ENCODE measurements at places on chromosomes 6 and 20.

GRCh38 chr20:17759449-17759848 lies 59.7 kb downstream of the BANF2 start:
- DNase-seq: no peak

- DNase-seq: no peak
Observed at GRCh38 chr20:58718729-58719128, 26.1 kb downstream of the NPEPL1 start.

DNA sequence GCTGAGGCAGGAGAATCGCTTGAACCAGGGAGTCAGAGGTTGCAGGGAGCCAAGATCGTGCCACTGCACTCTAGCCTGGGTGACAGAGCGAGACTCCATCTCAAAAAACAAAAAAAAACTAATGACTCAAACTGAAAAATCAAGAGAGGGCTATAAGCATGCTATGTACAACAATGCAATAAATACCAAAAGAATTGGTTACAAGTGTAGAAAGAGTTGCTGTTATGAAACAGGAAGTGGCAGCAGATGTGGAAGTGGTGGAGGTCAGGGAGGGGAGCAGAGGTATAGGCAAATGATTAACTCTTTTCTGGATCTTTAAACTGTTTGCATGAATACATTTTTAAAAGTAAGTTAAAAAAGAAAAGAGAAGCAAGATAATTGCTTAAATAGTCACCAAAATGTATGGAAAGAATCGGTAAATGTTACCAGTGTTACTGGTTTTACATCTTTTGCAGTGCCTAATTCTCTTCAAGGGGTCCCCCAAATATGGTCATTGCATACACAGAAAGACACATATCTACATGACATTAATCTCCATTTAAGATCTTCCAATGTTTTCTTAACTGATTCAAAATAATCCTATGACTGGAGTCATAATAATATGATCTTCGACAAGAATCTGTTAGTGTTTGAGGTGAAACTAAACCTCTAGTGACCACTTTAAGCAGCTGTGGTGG lies 15.0 kb downstream of the CALHM6 start:
- no peak for DNase-seq

GRCh38 chr6:41327177-41327576 lies 8.2 kb upstream of the NCR2 start:
- no peak for DNase-seq

GRCh38 chr6:14739827-14740226 lies 506.0 kb upstream of the JARID2 start:
- no peak for DNase-seq

DNA sequence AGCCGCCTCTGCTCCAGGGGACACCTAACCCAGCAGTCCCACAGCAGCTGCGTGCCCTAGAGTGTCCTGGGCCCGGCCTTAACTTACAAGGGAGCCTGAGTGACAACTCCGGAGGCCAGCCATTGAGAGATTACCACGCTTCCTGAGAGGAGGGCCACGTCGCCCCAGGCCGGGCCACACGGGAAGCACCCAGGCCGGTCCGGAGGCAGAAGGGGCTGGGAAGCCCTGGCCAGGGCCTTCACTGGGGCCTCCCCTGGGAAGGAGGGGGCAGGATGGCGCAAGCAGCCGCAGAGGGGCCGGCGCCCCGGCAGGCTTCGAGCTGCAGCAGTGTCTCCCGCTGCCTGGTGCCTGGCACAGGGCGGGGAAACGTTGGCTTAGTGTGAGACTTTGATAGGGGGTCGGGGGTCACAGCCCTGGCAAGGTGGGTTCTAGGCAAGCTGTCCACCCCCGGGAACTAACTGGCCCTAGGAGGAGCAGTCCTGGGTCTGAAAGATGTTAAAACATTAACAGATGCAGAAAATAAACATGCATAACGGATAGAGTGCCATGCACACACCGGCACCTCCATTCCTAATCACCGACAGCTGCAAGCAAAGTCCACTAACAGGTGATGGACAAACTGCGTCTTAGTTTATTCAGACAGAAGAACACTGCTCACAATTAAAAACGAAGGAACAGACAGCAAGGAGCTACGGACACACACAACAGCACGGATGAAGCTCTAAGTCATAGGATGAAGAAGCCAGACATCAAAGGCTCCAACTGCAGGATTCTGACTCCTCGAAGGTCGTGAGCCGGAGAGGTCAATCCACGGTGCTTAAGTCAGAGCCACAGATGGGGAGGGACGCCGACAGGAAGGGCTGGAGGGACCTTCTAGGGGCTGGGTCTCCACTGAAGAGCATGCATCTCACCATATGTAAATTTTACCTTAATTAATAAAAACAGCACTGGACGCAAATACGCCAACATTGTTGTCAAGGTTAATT lies 17.4 kb downstream of the CHRNA4 start:
- no peak for DNase-seq

DNA sequence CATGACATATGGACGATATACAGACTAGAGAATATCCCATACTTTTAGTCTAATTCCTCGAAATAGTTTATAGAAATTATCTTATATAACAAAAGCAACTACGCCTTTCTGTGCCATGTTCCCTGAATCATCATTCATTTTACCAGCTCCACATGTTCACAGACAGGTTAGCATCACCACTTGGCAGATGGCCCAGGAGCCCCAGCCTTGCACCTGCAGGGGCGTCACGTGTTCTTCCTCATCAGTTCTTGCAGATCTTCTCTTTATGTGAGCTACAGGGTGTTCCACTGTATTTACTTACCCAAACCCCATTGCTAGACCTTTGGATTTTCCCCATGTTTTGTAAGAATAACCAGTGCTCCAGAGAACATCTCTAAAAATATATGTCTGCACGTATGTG lies 12.6 kb upstream of the BNIP5 start:
- DNase-seq: no peak

- DNase-seq: no peak
Observed at GRCh38 chr20:33796263-33796906, 14.8 kb upstream of the CHMP4B start.

DNA sequence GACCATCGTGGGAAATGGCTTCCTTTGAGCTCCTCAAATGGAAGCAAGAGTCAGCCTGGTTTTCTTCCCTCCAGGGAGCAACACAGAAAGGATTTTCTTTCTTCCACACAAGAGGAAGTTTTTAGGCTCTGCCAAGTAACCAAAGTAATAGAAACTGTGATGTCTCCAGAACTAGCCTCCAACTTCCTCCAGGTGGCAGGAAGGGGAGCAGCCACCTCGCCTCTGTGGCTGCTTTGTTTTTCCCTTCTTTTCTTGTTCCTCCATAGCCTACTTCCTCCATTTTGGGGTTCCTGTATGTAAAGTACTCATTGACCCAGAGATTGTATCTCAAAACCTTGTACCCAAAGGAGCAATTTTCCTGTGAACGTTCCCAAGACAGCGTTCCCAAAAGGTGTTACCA lies 32.7 kb upstream of the CCR6 start:
- DNase-seq: no peak

DNA sequence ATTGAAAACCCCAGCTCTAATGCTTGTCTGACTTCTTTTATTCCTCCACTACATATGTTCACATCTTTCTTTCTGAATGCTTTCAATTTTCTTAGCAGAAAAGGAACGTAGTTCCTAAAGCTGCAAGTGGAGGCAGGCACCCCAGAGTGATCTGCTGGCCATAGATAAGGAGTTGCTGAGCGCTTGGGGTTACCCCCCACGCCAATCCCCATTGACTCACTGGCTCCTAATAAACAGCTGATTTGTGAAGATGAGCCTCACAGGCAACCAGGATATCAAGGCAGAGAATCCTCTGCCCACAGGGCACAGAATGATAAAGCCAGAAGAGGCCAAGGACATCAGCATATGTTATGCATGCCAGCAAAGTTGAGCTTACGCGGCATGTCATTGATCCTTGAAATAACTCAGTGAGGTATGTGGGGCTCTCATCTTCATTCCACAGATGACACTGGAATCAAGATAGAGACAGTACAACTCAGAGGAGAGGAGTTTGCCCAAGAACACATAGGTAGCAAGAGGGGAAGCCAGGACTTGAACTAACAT lies 129.1 kb upstream of the PTPRT start:
- DNase-seq: no peak

Measured in SK-N-SH (cell line).